ENCODE measurements at places on chromosomes 7 and 10.
A peak's percentile ranks its signal among the peaks of the same experiment; 100 is the strongest.

DNA sequence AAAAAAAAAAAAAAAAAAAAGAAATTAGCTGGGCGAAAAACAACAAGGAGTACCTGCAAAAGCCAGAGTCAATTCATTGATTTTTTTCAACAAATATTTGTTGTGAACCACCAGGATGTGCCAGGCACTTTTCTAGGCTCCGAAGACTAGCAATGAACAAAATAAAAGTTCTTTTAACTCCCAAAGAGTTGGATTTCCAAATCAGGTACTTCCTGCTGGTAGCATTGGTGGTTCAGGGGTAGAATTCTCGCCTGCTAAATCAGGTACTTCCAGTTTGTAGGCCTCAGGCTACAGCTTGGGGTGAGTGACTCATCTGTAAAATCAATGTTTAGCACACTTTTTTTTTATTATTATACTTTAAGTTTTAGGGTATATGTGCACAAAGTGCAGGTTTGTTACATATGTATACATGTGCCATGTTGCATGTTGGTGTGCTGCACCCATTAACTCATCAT lies 10.9 kb downstream of the PPA1 start:
- DNase-seq, result peak; percentile 15

- no peak for DNase-seq
These were observed 7.9 kb downstream of the COBL start for GRCh38 chr7:51308696-51309095.

DNA sequence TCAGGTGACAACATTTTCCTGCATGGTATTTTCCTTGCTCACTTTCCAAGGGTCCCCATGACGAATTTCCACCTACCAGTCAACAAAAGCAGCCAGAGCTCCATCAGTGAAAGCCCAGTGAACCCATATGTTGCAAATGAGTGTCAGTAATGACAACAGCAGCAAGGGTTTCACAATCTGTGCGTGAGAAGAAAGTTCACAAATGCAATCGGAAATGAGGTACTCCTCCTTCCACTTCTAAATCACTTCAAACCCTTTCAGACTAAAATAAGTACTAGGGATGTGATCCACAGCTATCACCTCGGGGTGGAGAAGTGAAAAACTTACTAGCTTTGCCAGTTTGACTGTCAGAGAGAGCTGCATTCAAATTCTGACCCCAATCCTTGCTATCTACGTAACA lies 55.6 kb upstream of the BET1 start:
- DNase-seq, result no peak

DNA sequence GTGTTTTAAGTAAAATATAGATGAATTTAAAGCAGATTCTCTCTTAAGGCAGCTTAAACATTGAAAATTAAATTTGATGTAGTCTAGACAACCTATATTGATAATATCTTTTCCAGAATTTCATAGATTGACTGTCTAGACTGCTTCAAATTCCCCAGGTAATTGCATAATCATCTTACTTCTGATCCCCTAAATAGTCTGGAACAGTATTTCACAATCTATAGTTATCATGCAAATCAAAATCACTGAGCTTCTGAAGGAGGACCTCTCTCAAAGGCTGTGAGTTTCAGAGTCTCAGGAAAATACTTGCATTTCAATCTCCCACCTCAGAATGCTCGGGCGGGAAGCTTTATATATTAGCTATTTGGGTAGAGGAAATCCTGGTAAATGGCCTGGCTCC lies 87.3 kb downstream of the SEMA3A start:
- no peak for DNase-seq

DNA sequence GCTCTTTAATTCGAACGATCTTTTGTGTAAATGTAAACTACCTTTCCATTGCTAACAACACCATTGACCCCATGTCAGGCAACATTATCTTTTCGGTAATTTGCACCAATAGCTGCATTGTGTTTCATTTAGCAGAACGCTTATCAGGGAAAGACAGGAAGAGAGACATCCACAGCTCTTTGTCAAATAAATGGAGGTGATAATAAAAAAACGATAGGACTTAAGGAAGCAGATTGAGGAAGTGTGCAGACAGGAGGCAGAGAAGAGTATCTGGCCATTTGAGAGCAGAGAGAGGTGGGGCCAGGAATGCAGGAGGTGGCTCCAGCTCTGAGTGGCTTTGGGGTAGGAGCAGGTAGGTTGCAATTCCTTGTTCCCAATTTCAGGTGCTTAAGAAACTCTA lies 37.5 kb upstream of the ADARB2 start:
- no peak for DNase-seq

- no peak for DNase-seq
These were observed 1.9 kb upstream of the GPR22 start for GRCh38 chr7:107467972-107468371.

DNA sequence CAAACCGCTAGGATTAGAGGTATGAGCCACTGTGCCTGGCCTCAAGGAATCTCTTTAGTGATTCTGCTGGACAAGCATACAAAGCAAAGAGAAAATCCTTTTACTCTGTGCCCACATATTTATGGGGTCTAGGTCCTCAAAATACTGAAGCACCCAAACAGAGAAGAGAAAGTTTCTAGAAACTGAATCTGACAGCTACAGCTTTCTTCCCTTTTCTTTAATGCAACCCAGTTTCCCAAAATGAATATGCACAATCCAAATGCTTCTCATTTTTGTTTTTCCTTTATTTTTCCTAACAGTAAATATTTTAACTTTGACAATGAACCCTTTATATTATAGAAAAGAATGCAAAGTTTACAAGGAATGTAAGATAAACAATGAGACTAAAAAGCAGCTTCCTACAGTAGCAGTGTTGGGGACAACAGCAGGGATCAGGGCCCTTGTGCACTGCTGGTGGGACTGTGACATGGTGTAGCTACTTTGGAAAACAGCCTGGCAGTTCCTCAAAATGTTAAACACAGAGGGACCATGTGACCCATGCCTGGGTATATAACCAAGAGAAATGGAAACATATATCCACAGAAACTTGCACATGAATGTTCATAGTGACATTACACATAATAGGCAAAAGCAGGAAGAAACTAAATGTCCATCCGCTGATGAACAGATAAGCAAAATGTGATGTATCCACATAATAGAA lies 325.2 kb downstream of the PRPF18 start:
- DNase-seq, result no peak

- DNase-seq, result no peak
These were observed 153.4 kb upstream of the FEZF1 start for GRCh38 chr7:122457969-122458368.

DNA sequence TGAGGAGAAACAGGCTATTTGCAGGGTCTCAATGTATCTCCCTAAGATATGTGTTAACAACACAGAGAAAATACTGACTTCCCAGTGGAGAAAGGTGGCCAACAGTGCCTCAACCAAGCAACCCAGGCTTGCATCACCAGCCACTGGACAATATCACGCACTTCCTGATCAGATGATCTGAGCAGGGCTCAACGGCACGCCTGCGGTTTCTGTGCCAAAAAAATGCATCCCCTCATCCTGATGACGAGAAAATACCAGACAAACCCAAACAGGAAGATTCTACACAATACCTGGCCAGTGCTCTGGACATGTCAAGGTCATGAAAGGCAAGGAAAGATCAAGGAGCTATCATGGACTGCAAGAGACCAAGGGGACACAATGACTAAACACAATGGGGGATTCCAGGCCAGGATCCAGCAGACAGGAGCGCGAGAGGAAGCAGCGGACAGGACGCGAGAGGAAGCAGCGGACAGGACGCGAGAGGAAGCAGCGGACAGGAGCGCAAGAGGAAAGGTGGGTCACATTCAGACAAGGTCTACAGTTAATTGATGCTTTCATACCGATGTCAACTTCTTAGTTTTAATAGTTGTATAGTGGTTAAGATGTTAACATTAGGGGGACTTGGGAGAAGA lies 51.1 kb downstream of the GNA12 start:
- peak; percentile 25 for DNase-seq

- DNase-seq, result no peak
These were observed 2.1 kb upstream of the WNT2 start for GRCh38 chr7:117324960-117325359.

DNA sequence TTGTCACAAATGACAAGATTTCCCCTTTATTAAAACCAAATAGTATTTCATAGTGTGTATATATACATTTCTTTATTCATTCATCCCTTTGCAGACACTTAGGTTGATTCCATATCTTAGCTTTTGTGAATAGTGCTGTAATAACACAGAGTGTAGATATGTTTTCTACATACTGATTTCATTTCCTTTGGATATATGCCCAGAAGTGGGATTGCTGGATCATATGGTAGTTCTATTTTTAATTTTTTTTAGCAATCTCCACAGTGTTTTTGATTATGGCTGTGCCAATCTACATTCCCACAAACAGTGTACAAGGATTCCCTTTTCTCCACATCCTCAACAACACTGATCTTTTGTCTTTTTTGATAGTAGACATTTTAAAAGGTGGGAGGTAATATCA lies 46.4 kb downstream of the CSTF2T start:
- DNase-seq, result no peak

- no peak for DNase-seq
These were observed 221.5 kb upstream of the CELF2 start for GRCh38 chr10:10796061-10796773.

DNA sequence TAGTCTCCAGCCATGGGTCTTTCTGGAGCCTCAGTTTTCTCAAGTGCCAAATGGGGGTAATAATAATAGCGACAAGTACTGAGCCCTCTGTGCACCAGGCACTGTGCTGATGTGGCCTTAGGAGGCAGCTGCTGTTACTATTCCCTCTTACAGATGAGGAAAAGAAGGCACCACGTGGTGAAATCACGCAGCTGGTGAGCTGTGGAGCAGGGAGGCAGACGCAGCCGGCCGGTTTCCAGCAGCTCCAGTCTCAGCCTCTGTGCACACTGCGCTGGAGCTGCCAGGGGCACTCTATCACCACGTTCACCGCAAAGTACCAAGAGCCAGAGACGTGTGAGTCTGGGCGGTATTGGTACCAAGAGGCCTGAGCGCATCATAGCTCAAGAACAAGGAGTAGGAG lies 9.6 kb downstream of the PYROXD2 start:
- DNase-seq, result no peak

DNA sequence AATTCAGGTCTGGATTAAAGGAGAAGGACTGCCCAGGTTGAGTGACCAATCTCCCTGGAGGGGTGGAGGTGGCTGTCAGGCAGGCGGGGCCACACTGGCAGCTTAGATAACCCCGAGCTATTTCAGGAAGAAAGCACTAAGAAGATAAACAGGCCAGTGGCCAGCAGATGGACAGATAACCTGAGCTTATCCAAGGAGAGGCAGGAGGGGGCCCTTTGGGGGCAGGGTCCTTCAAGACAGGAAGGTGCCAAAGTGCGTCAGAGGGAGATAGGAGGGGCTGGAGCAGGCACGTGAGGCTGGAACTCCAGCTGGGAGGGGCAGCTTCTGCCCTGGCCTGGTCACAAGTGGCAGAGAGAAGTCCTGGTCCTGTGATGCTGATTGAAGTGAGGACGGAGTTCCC lies 29.8 kb upstream of the PODXL start:
- no peak for DNase-seq

Measured in Kasumi-1 (cell line).